ENCODE measurements at places on chromosomes 13 and 19.

GRCh38 chr19:58317476-58318072 lies 9.2 kb upstream of the ZSCAN22 start:
- no peak for DNase-seq

GRCh38 chr19:16330368-16330801 lies 5.8 kb downstream of the KLF2 start:
- DNase-seq, result peak; percentile 44

DNA sequence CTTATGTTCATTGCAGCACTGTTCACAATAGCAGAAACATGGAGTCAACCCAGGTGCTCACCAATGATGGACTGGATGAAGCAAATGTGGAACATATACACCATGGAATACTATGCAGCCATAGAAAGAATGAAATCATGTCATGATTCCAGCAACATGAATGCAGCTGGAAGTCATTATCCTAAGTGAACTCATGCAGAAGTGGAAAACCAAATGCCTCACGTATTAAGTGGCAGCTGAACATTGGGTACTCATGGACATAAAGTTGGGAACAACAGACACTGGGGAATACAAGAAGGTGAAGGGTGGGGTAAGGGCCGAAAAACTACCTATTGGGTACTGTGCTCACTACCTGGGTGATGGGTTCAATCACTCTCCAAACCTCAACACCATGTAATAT lies 915.9 kb downstream of the UQCRFS1 start:
- no peak for DNase-seq

- DNase-seq, result no peak
Measured at GRCh38 chr13:69796256-69796655, 311.4 kb upstream of the ATXN8OS start.

DNA sequence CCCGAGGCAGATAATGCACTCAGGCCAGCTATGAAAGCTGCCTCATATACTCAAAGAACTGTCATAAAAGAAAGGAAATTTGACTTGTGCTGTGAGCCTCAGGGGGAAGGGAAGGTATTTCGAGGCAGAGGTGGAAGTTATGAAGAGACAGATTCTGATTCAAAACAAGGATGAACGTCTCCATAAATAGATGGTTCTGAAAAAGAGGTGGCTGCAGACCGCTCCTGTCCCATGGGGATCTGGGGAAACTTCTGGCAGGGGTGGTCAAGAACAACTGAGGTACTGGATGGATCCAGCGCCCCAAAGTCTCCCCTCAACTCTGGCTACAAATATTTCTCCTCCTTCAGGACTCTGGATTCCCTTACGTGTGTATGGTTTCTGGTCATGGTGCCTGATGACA lies 168.1 kb upstream of the IRS2 start:
- DNase-seq, result no peak

GRCh38 chr13:110815471-110816204 lies 99.2 kb downstream of the ANKRD10 start:
- DNase-seq, result no peak

- DNase-seq, result no peak
Measured at GRCh38 chr19:1235625-1236538, 1.9 kb downstream of the CBARP start.

DNA sequence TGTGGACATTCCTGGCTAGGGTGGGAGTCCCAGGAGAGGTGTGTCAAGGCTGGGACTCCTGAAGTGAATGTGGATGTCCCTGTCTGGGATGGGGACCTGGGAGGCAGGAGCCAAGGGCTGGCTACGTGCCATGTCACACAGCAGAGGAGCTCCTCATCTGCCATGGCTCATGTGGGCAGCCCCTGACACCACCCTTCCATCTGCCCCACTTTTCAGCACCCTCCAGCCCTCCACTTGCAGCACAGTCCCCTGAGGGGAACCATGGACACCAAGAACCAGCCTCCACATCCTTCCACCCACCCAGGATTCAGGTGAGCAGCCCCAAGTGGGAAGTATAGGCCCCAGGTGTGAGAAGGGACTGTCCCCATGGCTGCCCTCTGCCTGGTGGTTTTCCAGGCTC lies 1.7 kb downstream of the ZNF446 start:
- no peak for DNase-seq

DNA sequence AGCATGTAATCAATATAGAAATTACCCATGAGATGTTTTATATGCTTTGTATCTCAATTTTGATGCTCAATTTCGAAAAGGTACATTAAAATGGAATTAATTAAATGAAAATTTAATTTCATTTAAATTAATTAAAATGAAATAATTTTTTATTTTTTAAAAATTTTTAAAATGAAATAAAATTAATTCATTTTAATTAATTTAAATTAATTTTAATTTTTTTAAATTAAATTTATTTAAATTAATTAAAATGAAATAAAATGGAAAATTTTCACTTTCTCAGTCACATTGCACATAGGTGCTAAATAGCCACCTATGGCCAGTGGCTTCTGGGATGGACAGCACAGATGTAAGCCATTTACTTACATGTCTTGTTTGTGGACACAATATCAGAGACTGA lies 4.2 kb upstream of the SULT2B1 start:
- no peak for DNase-seq

DNA sequence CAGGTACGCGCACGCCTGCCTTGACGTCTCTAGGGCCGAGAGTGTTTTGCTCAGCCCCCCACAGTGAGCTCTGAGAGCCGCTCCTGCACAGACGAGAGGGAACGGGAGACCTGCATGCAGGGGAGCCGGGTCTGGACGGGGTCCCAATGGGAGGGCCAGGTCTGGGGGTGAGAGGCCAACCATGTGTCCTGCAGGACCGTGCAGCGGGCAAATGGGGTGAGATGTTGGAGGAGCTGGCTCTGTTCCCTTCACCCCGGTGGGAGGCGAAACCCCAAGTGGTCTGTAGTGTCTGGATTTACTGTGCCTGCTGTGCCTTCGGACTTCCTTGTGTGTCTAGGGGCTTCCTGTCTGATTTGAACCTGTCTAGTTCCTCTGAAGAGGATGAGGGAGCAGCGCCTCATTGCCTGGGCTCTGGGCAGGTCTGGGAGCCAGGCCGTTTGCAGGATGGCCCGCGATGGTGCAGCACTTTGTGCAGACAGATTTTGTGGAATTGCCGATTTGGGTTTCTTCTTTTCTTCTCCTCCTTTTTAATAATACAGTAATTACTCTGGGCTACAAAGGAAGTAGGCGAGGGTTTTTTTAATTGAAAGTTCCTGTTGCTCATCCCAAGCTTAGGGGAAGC lies 2.1 kb downstream of the CSNK1G2 start:
- DNase-seq, result peak; percentile 54

DNA sequence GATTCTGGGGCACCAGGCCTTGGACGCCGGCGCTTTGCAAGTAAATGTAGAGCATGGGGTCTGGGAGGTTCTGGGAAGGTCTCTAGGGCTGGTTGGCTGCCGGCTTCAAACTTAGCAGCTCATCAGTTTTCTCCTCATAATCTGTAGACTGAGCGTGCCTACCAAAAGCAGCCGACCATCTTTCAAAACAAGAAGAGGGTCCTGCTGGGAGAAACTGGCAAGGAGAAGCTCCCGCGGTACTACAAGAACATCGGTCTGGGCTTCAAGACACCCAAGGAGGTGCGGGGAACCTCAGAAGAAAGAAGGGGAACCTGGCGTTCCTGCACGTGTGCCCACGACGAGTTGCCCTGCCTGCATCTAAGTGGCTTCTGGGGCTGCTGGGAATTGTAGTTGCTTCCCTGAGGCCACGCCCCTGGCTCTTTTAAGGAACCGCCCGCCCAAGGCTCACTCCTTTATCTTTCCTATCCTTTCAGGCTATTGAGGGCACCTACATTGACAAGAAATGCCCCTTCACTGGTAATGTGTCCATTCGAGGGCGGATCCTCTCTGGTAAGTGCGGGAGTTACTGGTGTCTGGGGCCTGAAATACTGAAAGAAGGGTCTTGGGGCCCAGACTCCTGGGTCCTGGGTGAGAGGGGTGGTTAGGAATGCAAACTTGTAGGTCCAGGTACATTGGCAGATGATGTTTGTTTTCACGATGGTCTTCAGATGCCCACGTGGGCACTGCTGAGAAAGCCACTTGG lies 984 bp downstream of the RPS11 start:
- peak; percentile 93 for DNase-seq

- no peak for DNase-seq
Measured at GRCh38 chr13:25819856-25820530, 231.8 kb downstream of the SHISA2 start.

GRCh38 chr13:23965346-23965745 lies 68.0 kb upstream of the C1QTNF9B start:
- DNase-seq, result no peak

- DNase-seq, result no peak
Measured at GRCh38 chr19:29404951-29405727, 120.7 kb upstream of the VSTM2B start.

DNA sequence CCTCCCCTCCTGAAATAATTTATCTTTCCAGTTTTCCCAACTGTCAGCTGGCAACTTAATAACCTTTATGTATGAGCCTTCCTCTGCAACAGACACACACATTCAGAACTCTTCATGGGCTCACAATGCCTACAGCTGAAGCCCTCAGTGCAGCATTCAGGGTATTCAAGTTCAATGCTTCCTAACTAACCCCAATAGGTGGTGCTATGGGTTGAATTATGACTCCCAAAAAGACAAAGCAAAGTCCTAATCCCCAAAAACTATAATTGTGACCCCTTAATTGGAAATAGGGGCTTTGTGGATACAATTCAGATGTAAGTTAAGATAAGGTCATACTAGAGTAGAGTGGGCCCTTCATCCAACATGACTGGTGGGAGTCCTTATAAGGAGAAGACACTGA lies 202.2 kb downstream of the SUCLA2 start:
- DNase-seq, result no peak

DNA sequence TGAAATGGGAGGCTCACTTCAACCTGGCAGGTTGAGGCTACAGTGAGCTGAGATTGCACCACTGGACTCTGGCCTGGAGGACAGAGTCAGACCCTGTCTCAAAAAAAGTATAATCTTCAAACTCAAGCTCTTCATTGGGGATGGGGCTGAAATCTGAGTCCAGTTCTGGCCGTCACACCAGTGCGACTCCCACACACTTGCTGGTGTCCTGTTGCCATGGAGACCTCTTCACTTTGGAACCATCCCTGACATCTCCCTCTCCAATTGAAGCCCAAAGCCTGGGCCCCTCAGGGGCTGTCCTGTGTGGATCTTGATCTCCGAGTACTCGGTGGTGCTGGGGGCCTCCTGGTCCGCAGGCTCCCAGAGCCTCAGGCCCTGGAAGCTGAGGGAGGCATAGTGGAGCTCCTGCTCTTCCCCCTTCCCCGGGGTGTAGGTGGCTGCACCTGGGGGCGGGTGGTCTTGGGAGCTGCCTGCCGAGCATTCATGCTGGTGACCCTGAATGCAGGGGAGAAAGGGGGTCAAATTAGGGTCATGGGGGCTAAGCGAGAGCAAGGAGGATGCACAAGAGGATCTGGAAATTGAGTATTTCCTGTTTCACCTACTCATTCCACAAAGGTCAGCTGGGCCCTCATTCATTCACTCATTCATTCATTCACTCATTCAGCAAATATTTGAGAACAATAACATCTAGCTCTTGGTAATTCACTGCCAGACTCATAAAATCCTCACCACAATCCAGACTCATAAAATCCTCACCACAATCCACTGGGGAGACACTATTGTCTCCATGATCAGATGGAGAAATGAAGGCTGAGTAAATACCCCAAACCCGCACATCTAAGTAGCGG lies 11.0 kb downstream of the SIGLEC11 start:
- no peak for DNase-seq

GRCh38 chr19:46860125-46860845 lies 512 bp upstream of the ARHGAP35 start:
- peak; percentile 99 for DNase-seq

DNA sequence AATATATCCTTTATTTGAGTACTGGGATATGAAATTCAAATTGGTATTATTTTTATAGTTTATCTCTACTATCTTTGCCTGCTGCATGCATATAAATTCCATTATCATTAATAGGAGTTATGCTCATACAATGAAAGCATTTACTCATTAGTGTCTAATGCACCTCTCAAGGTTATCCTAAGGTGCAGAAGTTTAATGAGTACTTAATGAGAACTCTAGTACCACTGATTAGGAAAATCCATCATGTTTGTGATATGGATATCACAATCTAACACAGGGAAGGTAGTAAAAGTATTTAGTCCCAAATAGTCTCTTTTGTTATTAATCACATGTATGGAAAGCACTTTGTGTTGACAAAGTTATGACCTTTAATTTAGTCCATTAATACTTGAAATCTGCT lies 77.2 kb upstream of the SLC10A2 start:
- DNase-seq, result no peak

GRCh38 chr19:49447485-49448431 lies 3.9 kb downstream of the PIH1D1 start:
- no peak for DNase-seq

- no peak for DNase-seq
Measured at GRCh38 chr19:42129399-42130253, 2.6 kb downstream of the POU2F2 start.

DNA sequence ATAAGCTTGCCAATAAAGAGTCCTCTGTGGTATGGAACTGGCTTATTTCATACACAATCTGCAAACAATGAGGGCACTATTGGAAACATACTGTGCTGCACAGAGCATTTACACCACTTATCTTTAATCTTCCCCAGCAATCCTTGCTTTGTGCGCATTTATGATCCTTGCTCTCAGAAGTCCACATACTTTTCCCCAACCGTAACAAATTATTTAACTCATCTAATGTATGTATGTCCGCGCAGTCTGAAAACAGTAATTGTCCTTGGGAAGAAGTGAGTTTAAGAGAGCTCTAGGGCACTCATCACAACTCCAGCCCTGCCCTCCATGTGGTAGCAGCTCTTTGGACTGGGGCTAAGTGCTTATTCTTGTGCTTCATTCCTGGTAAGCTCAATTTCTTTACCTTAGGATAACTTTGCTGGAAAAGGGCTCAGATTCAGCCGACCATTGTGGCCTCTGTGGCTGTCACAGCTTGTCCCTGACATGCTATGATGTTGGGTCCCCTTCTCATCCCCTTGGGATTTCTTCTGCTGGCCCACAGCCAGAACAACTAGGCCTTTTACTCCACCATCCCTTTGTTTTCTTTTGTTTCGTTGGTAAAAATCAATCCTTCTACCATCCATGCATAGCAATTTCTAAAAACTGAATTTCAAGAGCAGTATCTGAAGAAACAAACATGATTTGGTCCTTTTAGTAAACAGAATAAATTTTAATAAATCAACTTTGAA lies 152.7 kb downstream of the TNFRSF19 start:
- DNase-seq, result no peak

DNA sequence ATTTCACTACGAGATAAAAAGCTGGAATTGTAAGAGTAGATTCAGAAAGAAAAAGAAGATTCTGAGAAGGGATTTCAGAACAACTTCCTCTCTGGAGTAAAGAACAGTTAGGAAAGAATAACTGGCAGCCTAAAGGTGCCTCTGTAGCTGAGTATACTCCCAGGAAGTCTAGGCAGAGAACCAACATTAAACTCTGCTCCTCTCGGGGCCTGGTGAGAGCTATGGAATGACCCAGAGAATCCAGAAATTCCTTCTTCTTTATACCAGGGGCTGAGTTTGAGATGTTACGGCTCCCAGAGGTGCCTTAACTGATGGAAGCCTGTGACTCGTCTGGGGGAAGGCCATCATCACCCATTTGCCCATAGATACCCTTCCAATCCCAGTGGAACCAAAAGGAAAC lies 39.1 kb downstream of the FAM216B start:
- DNase-seq, result no peak
